Fibroblast of skin of right quadriceps (primary cell): ENCODE measurements at places on chromosomes 11 and 22.
A peak's percentile ranks its signal among the peaks of the same experiment; 100 is the strongest.

DNA sequence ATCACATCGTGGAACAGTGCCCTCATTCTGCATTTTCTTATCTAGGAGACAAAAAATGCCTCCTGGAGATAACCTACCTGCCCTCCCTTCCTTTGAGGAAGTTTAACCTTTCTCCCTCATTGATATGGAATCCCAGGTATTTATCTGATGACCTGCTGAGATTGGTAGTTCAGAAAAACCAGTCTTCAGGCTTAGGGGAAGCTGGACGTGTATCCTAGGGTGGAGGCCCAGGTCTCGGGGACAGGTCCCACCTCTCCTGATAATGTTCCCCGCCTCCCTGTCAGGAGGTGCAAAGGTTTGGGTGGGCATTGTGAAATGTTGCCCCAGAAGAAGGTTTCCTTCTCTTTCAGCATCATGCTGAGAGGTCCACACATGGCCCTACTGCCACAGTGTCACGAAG lies 186.9 kb upstream of the NAV2 start:
- no peak for DNase-seq

DNA sequence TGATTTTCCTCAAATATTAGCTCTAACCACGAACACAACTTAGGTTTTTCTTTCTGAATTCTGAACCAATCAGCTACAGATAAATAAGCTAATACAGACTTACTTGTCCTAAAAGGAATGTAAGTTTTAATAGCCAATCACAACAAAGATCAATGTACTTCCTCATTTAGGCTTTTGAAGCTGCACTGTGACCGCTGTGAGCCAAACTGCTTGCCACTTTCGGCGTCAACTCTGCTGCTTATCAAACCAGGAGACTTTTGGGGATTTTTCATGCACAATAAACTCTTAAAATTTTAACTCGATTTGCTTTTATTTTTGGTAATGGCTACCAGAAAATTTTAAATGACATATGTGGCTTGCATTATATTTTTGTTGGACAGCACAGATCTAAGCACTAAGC lies 92.5 kb downstream of the TMPRSS5 start:
- DNase-seq, result no peak

DNA sequence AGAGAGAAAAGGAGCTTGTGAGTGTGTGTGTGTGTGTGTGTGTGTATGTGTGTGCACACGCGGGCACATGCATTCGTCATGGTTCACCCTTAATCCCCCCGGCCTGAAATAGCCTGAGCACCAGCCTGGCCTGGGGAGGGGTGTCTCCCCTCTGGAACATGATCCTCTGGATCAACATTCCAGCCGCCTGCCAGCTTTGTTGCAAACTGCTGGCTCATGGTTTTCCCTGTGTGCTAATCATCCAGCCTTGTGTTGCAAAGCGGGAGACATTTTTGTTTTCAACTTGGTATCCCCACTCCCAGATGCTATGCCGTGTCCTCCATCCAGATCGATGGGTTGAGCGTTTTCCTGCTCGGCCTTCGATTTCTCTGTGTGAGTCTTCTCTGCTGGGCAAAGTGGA lies 94.3 kb downstream of the FEZ1 start:
- DNase-seq, result peak; percentile 14

DNA sequence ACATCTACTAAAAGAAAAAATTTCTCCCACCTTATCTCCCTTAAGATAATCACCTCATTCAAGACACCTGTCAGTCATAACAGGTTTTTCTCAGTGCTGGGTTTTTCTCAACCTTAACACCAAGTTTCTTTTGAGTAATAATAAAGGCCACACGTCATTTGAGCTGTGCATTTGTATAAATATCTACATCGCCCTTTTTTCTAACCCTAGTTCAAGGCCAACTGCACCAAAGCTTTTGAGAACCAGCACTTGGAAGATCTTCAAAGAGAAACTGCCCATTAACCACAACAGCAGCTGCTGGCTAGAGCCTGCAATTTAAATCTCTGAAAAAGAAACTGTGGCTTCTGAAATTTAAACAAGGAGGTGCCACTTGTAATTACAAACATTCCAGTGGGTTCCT lies 6.9 kb downstream of the CADM1 start:
- DNase-seq, result no peak

GRCh38 chr11:65446446-65447277 lies 24.1 kb downstream of the NEAT1 start:
- no peak for DNase-seq

- no peak for DNase-seq
Measured at GRCh38 chr11:117459979-117460300, 132.3 kb downstream of the CEP164 start.

GRCh38 chr11:78132475-78132874 lies 7.0 kb downstream of the ALG8 start:
- DNase-seq, result no peak

GRCh38 chr11:132099692-132100091 lies 729.3 kb downstream of the NTM start:
- no peak for DNase-seq

DNA sequence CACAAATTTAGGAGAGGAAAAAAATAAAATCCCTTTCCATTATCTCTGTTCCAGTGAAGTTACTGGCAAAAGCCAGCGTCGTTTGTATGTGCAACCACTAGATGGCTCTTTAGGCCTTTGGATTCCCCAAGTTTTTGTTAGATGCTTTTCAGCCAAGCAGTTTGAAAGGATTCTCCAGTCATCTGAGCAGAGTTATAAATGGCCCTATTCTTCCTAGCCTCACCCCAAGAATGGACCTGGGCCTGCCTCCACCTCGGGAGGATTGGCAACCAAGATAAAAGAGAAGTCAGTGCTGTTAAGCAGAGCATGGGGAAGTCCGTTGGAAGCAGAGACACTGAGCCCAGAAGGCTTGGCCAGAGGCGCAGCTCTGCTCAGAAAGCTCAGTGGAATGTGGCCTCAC lies 15.4 kb downstream of the FAM181B start:
- peak; percentile 27 for DNase-seq

- DNase-seq, result peak; percentile 51
Measured at GRCh38 chr22:27149921-27150543, 492.6 kb downstream of the MIAT start.

GRCh38 chr11:93512949-93513667 lies 30.1 kb downstream of the SMCO4 start:
- no peak for DNase-seq

- no peak for DNase-seq
Measured at GRCh38 chr22:20084547-20085413, 4.7 kb downstream of the DGCR8 start.

DNA sequence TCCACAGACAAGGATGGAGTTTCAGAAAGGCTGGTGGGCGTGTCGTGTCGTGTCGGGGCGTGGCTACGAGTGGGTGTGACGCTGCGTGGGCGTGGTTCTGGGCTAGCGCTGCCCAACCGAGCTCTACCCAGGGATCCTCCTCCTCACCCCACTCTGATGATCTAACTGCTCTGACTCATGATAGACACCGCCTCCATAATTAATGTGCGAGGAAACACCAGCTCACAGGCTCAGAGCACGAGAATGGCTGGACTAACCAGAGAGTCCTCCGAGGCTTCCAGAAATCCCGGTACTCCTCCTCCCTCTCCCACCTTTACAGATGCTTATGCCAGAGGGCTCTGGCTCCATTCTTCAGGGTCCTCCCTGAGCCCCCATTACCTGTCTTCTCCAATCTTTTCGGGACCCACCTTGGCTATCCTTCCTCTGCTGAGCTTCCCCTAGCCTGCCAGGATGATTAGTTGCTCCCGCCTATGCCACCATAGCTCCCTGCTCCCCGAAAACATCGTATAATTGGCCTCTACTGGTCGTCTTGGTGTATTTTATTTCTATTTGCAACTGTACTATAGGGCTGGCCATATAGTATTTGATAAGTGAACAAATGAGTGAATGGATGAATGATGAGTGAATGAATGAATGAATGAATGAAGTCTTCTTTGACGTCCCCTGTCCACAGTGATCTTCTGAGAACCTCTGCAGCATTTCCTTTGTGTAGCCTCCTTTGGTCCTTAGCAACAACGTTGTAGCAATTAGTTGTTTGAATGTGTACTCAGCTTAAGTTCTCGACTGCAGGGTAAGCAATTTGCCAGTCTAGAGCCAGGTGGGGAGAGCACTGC lies 21.7 kb downstream of the TMPRSS13 start:
- DNase-seq, result peak; percentile 96

DNA sequence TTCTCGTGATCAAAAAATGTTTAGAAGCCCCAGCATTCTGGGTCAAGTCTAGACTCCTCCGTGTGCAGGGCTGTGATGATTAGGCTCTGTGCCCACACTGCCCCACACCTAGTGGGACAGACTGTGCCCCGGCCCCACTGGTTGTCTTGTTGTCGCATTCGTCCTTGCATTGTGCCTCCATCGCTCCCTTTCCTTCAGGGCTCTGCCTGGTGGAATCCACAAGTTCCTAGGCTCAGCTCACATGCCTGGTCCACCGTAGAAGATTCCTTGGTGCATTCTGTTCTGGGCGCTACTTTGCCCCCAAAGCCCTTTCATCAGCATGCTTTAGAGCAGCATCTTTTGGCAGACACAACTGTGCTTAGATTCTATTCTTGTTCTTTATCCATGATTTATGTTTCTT lies 23.5 kb upstream of the THY1 start:
- DNase-seq, result no peak

DNA sequence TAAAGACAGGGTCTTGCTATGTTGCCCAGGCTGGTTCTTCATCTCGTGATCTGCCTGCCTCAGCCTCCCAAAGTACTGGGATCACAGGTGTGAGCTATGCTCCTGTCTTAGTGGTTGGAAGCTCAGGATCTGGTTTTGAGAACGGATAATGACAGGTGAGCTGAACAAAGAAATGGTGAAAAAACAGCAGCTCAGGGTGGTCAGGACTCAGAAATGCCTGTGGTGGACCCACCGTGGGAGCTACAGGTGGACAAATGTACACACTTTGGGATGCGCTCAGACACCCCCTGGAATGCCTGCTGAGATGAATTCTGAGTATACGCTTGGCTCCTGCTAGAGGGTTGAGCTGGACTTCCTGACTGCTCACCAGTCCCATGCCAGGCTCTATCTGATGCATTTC lies 9.5 kb downstream of the RFPL1 start:
- DNase-seq, result no peak

DNA sequence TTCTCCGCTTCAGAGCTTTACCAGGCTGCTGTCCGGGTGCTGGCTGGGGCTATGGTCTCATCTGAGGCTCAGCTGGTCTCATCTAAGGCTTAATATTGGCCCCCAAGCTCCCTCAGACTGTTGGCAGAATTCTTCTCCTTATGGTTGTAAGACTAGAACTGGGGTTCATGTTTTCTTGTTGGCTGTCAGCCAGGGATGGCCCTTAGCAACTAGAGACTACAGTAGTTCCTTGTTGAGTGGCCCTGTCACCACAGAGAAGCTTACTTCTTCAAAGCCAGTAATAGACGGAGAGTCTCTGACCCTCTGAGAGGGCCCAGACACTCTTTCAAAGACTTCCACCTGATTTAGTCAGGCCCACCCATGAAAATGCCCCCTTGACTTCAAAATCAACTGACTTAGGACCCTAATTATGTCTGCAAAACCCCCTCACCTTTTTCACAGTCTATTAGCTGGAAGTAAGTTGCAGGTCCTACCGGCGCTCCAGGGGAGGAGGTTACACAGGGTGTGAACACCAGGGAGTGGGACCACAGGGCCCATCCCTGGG lies 24.2 kb upstream of the TREH start:
- no peak for DNase-seq

DNA sequence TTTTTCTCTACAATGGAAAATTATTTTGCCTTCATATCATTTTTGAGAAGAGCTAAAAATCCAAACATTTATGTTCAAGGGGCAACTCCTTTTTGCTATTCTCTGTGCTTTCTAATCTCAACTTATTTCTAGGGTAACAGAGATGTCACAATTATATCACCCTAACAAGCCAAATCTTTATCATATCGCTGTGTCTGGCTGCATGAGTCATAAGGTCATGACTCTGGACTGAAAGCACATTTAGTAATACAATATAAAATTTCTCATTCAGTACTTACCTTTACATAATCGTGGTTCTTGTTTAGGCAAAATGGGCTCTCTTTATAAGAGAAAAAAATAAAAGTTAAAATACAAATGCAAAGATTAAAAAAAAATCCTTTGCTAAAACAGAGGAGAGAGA lies 326.0 kb downstream of the CASP12 start:
- no peak for DNase-seq

GRCh38 chr22:37726241-37726887 lies 29.5 kb downstream of the TRIOBP start:
- DNase-seq, result no peak

GRCh38 chr11:120929664-120930154 lies 94.2 kb upstream of the TBCEL start:
- DNase-seq, result peak; percentile 28

DNA sequence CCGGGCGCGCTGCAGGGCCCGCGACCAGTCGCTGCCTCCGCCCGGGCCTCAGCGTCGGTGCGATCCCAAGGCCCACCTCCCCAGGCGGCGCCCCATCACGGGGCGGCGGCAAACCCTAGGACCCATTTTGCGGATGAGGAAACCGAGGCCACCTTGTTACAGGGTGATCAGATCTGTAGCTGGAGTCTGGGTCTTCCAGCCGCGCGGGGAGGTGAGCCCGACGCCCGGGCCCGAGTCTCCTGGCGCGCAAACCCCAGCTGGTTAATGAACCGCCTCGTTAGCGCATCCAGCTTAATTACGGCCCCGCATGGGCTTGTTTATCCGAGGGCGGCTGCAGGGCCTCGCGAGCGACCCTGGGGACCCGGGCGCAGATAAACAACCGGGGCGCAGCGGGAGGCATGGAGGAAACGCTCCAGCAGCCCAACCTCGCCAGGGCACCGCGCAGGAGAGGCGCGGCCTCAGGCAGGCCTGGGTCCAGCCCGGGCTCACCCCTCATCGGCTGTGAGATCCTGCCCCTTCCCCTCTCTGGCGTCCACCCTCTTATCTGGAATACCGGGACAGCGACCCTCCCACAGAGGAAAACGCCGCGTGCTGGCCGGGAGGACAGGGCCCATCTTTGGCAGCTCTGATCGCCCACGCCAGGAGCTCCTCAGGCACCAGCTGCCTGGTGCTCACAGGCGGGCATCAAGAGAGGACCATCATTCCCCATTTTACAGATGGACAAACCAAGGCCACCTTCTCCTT lies 14.7 kb downstream of the OTUB1 start:
- DNase-seq, result no peak

DNA sequence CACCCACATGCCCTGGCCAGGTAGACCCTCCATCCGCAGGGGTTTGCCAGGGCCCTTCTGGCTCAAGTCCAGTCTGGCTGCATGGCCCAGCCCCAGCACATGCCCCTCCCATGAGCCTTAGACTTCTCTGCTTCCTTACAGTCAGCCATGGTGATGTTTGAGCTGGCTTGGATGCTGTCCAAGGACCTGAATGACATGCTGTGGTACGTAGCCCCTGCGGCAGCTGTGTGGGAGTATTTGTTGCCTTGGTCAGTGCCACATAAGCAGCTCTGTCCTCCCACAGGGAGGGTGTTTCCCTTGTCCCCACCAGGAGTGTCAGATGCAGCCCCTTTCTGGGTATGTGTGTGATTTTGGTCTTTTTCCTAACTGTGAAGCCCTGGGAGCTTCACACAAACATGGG lies 17.5 kb downstream of the CDC45 start:
- DNase-seq, result peak; percentile 40

DNA sequence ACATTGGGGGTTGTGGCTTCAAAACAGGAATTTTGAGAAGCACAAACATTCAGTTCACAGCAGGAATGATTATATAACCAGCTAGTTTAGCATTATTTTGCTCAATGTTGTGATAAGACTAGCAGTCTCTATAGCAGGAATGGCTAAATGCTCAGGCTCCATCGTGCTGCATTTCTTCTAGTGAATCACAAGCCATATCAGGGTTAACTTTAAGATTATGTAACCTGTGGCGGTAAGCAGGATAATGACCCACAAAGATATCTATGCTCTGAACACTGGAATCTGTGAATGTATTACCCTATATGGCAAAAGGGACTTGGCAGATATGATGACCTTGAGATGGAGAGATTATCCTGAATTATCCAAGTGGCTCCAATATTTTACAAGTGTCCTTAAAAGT lies 14.8 kb downstream of the FSHB start:
- DNase-seq, result peak; percentile 2
